ENCODE measurements at places on chromosomes 13 and 19.

DNA sequence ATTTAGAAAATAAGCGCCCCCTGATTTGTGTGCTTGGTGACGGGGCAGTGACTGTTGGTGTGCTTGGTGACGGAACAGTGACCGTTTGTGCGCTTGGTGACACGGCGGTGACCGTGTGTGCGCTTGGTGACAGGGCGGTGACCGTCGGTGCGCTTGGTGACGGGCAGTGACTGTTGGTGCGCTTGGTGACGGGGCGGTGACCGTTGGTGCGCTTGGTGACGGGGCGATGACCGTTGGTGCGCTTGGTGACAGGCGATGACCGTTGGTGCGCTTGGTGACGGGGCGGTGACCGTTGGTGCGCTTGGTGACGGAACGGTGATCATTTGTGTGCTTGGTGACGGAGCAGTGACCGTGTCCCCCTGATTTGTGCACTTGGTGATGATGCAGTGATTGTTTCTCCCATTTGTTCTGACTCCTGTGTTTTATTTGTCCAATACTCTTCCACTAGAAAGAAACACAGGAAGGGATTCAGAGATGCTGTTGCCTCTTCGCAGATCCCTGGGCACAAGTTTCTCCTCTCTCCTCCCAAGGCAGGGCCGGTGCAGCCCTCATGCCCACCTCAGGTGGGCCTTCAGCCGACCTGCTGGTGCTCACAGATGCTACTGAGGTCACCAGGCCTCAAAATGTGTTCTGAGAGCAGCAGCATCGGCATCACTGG lies 128.3 kb downstream of the ATP11A start:
- DNase-seq, result no peak

- no peak for DNase-seq
Observed at GRCh38 chr19:17414097-17414496, 5.8 kb upstream of the MVB12A start.

- DNase-seq, result no peak
Observed at GRCh38 chr19:55149078-55150003, at the start of gene TNNT1. Gene TNNT1, minus strand, starts transcription at chr19:55149206. Its CDS starts 2,049 bp downstream, at chr19:55147157.

GRCh38 chr13:98155475-98156109 lies 12.7 kb downstream of the FARP1 start:
- no peak for DNase-seq

DNA sequence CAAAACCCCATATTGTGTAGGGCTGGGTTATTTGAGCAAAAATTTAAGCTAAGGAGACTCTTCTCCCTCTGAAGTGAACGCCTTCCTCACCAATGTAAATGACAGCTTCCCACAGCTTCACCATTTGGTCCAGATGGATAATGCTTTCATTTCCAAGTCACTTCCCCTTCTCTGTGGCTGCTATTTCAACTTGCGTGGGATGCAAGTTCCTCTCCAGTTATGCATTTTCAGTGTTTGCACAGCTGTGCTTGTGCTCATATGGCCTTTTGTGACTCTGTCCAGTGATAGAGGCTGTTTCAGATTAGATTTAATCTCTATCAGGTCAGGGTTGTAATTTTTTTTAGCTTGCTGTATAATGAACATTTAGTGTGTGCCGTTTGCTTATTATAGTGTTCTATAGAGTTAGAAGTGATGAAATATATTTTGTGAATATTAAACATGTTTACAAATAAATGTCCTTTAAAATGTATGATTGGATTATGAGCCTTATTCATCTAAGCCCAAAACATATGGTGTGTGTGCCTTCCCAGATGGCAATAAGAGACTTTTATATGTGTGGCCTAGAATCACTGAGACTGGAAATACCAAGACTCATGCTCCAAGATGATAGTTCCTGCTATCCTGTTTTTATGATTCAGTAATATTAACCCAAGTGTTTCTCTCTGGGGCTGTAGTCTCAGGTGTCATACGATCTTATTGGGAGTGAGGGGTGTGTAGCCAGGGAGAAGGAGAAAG lies 86.6 kb downstream of the TNFRSF19 start:
- no peak for DNase-seq

DNA sequence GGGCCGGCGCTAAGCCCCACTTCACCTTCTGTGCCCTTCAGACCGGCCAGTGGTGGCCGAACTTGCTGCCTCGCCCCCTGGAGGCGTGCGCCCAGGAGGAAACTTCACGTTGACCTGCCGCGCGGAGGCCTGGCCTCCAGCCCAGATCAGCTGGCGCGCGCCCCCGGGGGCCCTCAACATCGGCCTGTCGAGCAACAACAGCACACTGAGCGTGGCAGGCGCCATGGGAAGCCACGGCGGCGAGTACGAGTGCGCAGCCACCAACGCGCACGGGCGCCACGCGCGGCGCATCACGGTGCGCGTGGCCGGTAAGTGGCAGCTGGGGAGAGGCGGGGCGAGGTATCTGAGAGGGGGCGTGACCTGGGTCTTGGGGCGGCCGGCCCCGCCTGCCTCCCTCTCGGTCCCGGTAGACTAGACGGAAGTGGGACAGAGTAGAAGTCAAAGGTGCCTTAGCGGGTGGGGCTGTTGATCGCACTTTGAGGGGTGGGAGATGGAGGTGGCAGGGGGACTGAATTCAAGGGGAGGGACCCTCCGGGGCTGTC lies 5.6 kb downstream of the ICAM5 start:
- DNase-seq, result peak; percentile 80

GRCh38 chr13:98345107-98345935 lies 168.3 kb upstream of the RNF113B start:
- DNase-seq, result no peak

- DNase-seq, result no peak
Observed at GRCh38 chr19:40542202-40542859, 34.3 kb upstream of the SHKBP1 start.
